GM23248 (cell line): ENCODE measurements at places on chromosomes 1 and 21.

GRCh38 chr1:41513383-41513735, 28.9 kb upstream of the EDN2 start:
- H3K36me3 ChIP-seq, result no peaks in the 10 kb centered on the region
- no peak overlapping the region for H3K4me3 ChIP-seq
- H3K27ac ChIP-seq, result no peak overlapping the region
- DNase-seq, result no peak

- H3K36me3 ChIP-seq, result no peaks in the 10 kb centered on the region
- no peaks in the 10 kb centered on the region for H3K27me3 ChIP-seq
- no peak for DNase-seq
Observed at GRCh38 chr1:73411479-73411878, 786.5 kb downstream of the LRRIQ3 start.

GRCh38 chr1:102083192-102083591, 86.5 kb upstream of the OLFM3 start:
- H3K4me3 ChIP-seq, result no peak overlapping the region
- no peaks in the 10 kb centered on the region for H3K27me3 ChIP-seq
- H3K27ac ChIP-seq, result no peak overlapping the region
- no peaks in the 10 kb centered on the region for H3K4me1 ChIP-seq

GRCh38 chr1:153677718-153678518, 570 bp upstream of the NPR1 start:
- H3K4me3 ChIP-seq, result peak overlapping the region; percentile 57
- no peak overlapping the region for H3K27ac ChIP-seq
- peak; percentile 69 for DNase-seq

- H3K36me3 ChIP-seq, result no peaks in the 10 kb centered on the region
- peak overlapping the region; percentile 89 for H3K27ac ChIP-seq
- H3K27me3 ChIP-seq, result no peaks in the 10 kb centered on the region
- H3K4me1 ChIP-seq, result peaks cover 24% of the 10 kb centered on the region
- H3K4me3 ChIP-seq, result peak overlapping the region; percentile 88
Observed at GRCh38 chr1:35931446-35932157, 697 bp downstream of the AGO3 start.

DNA sequence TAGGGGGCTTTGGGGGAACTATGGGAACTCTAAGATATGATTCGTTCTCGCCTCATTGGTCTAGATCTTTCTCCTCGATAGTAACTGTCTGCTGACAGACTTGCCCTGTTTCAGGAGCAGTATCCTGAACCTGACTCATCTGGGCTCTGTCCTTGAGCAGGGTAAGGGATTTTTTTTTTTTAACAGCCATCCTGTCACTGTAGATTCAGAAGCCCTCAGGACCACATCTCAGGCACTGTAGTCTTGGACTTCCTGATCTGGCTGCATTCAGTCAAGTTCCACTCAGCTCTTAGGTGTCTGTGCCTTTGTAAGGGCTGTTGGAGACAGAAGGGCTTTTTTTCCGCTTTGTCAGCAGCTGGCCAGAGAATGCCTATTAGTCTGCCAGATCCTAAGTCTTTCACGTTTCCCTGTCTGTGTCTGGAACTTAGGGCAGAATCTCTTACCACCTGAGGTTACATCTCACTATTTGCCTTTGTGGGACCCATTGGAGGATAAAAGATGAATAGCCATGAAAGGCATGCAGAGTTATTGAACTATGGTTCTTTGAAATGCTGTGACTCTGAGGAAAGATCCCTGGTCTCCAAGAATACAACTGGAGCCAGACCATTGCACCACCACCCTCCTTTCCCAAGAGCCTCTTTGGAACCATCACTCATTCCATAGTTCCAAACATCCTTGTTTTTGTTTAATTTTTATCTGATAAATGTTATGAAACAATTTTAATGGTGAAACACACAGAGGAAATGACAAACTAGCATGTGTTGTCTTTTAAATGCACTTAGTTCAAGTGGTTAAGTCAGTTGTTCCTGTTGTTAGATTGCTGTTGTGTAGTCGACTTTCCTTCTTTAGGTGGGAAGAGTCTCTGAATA, 49.7 kb upstream of the MACF1 start:
- H3K27me3 ChIP-seq, result no peaks in the 10 kb centered on the region
- peak overlapping the region; percentile 87 for H3K27ac ChIP-seq
- peak; percentile 83 for DNase-seq
- H3K4me3 ChIP-seq, result 0 out of 2 replicates have a peak overlapping the region, but pooled peaks have one; percentile 16
- H3K4me1 ChIP-seq, result peaks cover 38% of the 10 kb centered on the region

- DNase-seq, result no peak
- no peak overlapping the region for H3K27ac ChIP-seq
- H3K4me1 ChIP-seq, result no peaks in the 10 kb centered on the region
- H3K4me3 ChIP-seq, result no peak overlapping the region
Observed at GRCh38 chr21:37172646-37173045, 94.5 kb downstream of the VPS26C start.

DNA sequence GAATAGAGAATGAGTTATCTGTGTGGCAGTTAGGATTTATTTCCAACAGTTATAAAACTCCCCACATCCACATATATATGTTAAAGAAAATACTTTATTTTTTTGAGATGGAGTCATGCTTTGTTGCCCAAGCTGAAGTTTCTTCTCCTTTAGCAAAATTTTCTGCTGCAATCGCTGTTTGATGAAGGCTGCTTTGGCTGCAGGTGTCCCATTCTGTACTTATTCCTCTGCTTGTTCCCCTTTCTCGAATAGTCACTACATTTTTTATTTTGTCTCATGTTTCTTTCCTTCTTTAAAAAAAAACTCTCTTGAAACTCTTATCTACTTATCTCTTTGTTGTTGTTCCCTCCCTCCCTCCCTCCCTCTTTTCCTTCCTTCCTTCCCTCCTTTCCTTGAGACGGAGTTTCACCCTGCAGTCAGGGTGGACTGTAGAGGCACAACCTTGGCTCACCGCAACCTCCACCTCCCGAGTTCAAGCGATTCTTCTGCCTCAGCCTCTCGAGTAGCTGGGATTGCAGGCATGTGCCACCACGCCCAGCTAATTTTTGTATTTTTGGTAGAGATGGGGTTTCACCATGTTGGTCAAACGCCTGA, 10.6 kb downstream of the OR2W3 start:
- no peak for DNase-seq
- H3K27ac ChIP-seq, result no peak overlapping the region
- no peaks in the 10 kb centered on the region for H3K4me1 ChIP-seq
- no peaks in the 10 kb centered on the region for H3K36me3 ChIP-seq
- no peak overlapping the region for H3K4me3 ChIP-seq
- no peaks in the 10 kb centered on the region for H3K27me3 ChIP-seq

DNA sequence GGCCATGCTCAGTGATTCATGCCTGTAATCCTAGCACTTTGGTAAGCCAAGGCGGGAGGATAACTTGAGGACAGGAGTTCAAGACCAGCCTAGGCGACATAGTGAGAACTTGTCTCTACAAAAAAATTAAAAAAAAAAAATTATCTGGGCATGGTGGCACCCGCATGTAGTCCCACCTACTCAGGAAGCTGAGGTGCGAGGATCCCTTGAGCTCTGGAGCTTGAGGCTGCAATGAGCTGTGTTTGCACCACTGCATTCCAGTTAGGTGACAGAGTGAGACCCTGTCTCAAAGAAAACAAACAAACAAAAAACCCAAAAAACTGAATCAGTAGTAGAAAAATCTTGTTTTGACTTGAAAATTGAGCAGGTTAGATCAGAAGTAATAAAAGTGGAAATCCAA, 67.1 kb upstream of the IPO9 start:
- peak overlapping the region; percentile 94 for H3K27ac ChIP-seq
- peaks cover 98% of the 10 kb centered on the region for H3K4me1 ChIP-seq
- no peaks in the 10 kb centered on the region for H3K27me3 ChIP-seq
- no peaks in the 10 kb centered on the region for H3K36me3 ChIP-seq
- no peak overlapping the region for H3K4me3 ChIP-seq
- DNase-seq, result no peak

- H3K4me1 ChIP-seq, result peaks cover 10% of the 10 kb centered on the region
- H3K27me3 ChIP-seq, result no peaks in the 10 kb centered on the region
- H3K4me3 ChIP-seq, result no peak overlapping the region
Observed at GRCh38 chr1:44949286-44949685, 37.1 kb downstream of the EIF2B3 start.

DNA sequence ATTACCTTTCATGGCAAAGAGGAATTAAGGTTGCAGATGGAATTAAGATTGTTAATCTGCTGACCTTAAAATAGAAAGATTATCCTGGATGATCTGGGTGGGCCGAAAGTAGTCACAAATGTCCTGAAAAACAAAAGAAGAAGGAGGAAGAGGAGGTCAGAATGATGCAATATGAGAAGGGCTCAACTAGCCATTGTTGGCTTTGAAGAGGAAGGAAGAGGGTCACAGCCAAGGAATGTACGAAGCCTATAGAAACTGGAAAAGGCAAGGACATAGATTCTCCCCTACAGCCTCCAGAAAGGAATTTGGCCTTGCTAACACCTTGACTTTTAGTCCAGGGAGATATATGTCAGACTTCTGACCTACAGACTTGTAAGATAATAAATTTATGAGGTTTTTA, 39.4 kb upstream of the FMOD start:
- no peaks in the 10 kb centered on the region for H3K4me1 ChIP-seq
- no peak for DNase-seq
- peaks cover 14% of the 10 kb centered on the region; the same call in 1 of the 2 replicates for H3K27me3 ChIP-seq

DNA sequence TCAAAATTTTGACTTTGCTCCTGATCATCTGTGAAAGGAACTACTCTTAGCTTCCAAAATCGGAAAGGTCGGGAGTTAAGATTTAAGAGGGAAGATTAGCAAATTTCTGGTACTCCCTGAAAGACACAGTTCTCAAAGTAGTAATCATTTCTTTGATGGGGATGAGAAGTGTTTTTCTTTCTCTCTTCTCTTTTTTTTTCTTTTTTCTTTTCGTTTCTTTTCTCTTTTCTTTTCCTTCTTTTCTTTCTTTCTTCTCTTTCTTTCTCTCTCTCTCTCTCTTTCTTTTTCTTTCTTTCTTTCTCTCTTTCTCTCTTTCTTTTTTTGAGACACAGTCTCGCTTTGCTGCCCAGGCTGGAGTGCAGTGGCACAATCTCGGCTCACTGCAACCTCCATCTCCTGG, 5.1 kb upstream of the RAB29 start:
- no peaks in the 10 kb centered on the region for H3K36me3 ChIP-seq
- no peak overlapping the region for H3K27ac ChIP-seq
- no peak for DNase-seq
